GM04503 (cell line): ENCODE measurements at places on chromosomes 16 and 17.

DNA sequence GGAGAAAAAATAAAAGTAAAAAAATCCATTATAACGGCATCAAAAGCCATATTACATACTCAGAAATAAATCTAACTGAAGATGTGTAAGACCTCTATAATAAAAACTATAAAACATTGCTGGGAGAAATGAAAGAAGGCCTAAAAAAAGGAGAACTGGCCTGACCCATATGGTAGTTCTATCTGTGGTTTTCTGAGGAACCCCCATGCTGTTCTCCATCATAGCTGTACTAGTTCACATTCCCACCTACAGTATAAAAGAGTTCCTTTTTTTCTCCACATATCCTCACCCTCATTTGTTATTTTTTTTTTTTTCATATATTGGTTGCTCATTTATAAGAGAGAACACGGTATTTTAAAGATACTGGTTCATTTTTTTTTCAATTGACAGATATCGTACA, 191.8 kb downstream of the STX8 start:
- no peak for DNase-seq

GRCh38 chr17:80970044-80970761, 21.4 kb upstream of the CHMP6 start:
- no peak for DNase-seq

DNA sequence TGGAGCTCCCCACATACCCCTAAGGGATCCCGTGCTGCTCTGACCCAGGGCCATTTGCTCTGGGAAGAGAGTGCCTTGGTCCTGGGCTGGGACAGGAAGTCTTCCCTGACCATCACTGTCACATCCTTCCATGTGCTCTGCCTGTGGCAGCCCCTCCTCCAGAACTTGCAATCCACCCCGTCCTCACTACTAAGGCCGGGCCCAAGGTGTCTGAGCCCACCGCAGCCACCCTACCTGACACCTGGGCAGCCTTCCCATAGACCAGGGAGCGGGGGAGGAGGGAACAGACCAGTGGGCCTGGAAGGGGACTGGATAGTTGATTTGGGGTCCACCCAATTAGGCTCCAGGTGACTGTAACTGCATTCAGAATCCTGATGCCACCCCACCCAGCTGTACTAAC, 117.5 kb upstream of the CRHR1 start:
- no peak for DNase-seq

DNA sequence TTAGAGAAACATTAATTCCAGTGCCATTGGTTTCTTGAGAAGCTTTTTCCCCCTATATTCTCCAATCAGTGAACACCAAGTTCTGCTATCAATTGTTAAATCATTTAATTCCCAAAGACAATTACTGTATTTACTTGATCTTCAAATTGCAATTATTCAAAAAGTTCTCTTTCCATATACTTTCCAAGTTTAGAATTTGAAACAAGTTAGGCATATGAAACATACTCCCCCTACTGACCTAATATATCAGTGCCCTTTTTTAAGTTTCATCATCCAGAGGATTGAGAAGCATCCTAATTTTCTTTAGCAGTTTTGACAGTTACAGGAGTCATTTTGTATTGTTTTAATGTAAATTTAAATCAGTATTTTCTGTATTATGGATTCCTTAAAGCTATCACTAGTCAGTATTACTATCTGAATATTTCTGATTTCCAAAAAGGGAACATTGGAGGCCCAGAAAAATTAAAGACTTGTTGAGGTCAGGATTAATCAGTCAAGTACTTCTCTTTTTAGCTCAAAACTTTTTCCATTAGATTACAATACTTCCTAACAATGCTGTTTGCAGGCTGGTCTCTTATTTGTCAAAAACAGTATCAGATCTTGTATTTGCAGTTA, 16.3 kb downstream of the MEIOC start:
- DNase-seq: no peak

DNA sequence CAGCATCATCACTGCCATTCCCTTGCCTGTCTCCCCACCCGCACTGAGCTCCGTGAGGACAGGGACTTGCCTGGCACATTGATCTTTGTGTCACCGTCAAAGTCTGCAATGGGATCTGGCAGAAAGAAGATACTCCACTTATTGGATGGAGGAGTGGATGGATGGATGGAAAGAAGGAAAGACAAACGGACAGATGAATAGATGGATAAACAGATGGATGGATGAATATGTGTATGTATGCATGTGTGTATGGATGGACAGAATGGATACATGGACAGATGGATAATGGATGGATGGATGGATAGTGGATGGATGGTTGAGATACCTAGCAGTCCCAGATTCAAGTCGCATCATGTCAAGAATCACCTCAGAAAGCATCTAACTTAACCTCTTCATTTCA, 99.9 kb downstream of the SDK2 start:
- no peak for DNase-seq

- DNase-seq: no peak
Observed at GRCh38 chr16:49781401-49781800, 74.5 kb downstream of the ZNF423 start.

- no peak for DNase-seq
Observed at GRCh38 chr17:2087597-2088211, 32.8 kb downstream of the HIC1 start.

DNA sequence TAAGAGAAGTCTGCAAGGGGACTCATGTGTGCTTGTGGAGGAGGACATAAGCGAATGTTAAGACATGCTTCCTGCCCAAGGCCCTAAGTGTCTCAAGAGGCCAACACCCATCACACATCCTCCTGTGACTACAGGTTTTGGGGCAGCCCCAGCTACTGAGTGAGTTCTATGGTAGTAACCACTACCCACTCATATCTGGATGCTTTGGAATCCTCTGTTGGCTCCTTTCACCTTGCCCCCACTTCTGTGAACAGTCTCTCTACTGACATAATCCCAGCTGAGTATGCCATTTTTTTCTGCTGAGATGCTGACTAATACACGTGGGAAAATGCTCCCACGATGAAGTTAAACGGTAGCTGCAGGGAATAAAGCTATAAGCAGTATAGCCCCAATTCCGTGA, 153.5 kb downstream of the VPS53 start:
- no peak for DNase-seq

DNA sequence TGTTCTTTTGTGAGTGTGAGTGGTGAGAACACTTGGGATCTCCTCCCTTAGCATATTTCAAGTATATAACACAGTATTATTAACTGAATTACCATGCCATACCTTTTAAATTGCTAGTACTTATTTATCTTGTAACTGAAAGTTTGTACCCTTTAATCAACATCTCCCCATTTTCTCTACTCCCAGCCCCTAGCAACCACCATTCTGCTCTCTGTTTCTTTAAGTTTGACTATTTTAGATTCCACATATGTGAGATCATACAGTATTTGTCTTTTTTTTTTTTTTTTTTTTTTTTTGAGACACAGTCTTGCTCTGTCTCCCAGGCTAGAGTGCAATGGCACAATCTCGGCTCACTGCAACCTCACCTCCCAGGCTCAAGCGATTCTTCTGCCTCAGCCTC, 117.6 kb upstream of the CACNG3 start:
- no peak for DNase-seq

DNA sequence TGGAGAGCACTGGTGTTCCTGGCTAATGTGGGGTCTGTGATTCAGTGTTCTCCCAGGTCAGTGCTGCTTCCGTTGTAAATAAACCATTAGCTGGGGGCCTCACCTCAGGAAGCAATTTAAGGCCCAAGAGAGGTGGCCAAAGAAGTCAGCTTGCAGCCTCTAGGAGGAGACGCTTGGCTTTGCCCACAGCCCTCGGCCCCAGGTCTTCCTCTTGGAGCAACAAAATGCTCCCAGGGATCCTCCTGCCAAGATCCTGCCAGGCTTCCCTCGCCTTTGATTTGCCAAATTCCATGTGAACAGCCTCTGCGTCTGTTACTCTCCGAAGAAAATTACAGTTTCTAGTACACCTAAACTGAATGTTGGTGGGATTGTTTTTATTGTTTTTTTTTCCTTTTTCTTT, 62.4 kb upstream of the TBX2 start:
- DNase-seq: no peak

DNA sequence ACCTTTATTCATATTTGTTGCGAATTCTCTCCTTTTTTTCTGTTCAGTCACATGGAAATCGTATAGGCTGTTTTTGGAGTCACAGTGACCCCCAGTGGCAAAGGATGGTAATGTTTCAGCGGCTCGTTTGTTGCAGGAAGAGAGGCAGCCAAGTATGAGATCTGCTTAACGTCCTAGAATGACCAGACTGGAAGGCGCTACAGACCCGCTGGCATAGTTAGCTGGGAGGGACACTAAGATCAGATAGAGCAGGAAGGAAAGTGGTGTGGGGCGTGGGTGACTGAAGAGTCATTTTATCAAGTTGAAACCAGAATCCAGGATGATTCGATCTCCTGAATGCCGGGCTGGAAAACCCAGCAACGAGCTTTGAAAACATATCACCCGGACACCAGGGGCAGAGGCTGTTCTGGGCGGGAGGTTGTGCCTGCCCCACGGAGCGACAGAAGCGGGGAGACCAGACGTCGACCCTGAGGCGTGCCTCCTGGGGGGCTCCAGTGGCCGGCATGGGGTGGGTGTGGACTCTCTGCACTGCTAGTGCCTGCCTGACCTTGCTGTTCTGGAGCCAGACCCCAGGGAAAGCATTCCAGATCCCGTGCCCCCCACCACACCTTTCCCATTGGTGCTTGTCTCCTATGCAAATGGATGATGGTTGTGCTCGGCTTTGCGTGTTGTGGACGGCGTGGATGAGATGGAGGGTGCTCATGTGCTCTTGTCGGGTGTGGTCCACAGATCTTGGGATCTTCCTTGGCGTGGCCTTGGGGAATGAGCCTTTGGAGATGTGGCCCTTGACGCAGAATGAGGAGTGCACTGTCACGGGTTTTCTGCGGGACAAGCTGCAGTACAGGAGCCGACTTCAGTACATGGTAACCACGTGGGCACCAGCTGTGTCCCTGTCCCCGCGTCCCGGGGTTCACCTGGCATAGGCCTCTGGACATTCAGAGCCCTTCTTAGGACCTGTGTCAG, 7.7 kb downstream of the IL34 start:
- DNase-seq: peak; percentile 50

DNA sequence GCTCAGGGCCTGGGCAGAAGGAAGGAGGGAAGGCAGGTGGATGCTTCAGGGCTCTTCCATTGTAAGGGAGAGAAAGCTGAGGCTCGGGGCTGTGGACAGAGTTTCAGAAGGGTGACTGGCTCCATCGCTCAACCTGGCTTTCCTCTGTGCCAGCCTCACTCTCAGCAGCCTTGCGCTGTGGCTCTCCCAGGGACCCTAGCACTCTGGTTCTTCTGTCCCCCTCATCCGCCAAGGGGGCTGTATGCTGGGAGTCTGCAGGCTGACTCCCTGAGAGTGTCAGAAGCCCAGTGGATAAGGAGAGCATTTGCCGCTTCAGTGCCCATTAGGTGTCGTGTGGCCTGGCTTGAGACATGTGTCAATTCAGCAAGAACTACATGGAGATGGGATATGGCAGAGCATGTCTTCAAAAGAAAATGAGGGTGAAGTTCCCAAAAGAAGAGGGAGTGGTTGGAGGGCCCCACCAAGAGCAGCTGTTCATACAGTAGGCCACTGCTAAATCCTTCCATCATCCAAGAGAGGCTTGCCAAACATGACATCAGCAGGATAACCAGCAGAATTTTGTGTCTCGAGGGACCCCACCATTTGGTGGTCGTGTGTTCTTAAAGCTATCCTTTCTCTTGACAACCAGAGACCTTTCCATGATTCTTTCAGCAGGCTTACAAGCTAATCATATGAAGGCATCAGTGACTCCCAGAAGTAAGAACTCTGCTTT, 148.2 kb downstream of the IRX5 start:
- DNase-seq: no peak
